ENCODE measurements at places on chromosomes 4 and X.

DNA sequence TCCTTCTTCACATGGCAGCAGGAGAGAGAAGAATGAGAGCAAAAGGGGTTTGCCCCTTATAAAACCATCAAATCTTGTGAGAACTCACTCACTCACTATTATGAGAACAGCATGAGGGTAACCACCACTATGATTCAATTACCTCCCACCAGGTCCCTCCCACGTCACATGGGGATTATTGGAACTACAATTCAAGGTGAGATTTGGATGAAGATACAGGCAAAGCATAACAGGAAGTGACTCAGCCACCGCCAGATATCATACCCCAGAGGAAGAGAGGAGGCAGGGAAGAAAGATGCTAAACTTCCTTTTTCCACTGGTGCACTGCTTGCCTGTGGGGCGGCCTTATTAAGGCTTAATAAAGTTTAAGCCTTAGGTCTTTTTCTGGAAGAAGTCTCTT, 766.1 kb downstream of the KCTD8 start:
- DNase-seq, result no peak

- no peak for DNase-seq
Observed at GRCh38 chrX:100413229-100413628, 3.2 kb upstream of the PCDH19 start.

DNA sequence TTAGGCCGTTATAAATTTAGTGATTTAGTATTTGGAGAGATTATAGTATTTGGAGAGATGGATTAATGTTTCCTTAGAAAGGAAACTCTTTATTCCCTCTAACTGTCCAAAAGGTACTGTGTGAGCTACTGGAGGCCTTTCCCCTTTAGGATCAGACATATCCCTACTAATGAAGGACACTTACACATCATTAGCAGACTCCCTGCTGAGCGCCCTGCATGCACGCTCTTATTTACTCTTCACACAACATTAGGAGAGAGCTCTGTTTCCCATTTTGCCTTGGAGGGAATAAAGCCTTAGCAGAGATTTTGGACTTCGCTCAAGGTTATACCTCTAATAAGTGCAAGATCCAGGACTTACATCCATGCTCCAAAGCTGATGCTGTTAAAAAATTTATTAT, 17.8 kb upstream of the STOX2 start:
- DNase-seq, result no peak

GRCh38 chr4:110108422-110108821, 90.0 kb downstream of the ELOVL6 start:
- no peak for DNase-seq

- DNase-seq, result no peak
Observed at GRCh38 chrX:28205126-28205525, 223.9 kb upstream of the DCAF8L1 start.

DNA sequence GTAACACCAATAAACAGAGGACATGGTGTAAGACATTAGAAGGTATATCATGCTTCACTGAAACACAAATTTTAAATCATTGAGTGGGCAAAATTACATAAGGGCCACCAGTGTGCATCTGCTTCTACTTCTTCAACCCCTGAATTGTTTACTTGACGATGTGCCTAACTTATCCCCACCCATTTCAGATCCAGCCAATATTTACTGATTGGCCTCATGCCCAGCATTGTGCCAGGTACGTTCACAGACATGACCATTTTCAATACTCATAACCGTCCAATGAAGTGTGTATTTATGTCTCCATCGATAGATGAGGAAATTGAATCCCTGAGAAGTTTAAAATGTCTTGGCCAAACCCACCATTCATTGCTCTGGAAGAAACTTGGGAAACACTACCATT, 208.3 kb upstream of the MID1 start:
- no peak for DNase-seq

DNA sequence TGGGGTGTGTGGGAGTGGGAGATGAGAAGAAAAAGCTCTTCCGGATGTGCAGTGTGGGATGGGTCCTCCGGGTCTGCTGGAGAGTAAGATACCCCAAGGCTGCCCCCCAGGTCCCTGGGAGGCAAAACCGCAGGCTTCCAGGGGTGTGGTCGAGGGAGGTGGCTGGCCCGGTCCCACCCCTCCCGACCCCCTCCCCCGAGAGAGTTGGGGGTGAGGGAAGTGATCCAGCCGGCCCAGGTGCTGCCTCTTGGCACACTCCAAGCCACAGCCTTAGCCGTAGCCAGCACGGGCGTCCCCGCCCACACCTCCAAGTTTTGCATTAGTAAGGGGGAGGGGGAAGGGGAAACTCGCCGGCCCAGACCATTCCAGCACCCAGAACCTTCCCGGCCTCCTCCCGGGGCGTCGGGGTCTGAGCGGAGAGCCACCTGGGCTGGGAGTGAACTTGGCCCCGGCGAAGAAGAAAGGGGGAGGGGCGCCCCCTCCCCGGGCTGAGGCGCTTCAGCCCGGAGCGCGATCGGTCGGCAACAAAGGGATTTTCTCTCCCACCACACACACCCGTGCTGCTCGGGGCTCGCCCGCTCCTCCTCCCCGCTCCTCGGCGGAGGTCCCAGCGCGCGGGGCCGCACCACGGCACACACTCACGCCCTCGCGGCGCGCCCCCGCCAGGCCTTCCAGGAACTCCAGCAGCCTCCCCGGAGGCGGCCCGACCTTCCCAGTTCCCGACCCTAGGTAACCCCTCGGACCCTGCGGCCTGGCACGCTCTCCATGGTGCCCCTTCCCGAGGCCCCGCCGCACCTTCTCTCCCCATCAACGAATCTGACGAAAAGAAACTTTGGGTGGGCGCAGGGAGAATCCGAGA, 14.4 kb downstream of the BCOR start:
- DNase-seq, result no peak
